NCI-H510A (cell line): ENCODE measurements at places on chromosomes 5 and 9.

GRCh38 chr5:38573521-38573920 is 17.1 kb upstream of the LIFR start:
- DNase-seq, result no peak

DNA sequence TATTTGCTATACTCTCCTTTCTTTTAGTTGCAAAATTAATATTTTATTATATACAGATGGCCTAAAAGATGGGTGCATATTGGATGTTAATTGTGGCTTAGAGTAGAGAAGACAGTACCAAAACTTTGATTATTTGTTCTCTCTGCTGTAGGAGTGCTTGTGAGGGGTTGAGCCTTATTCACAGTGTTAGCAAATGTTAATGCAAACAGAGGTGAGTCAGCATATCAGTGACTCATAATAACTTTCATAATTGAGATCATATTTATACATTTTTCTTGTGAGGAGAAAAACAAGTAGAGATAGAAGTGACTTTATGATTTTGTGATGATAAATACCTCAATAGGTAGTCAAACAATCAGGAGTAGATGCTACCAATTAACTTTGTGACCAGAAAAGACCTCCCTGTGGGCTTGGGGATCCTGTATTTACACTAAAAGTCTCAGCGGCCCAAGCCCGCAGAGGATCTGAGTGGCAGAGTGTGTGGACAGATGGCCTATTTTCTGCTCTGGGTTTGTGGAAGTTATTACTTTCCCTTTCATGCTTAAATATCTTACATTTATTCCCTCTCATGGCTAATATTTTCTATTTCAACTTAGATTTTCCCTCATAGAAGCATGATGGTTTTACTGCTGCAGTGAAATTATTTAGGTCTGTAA is 226.5 kb downstream of the TAF11L14 start:
- no peak for DNase-seq

GRCh38 chr5:178221282-178221681 is 11.3 kb downstream of the PHYKPL start:
- DNase-seq, result no peak

- DNase-seq, result no peak
Observed at GRCh38 chr5:53343187-53343586, 137.2 kb upstream of the FST start.

DNA sequence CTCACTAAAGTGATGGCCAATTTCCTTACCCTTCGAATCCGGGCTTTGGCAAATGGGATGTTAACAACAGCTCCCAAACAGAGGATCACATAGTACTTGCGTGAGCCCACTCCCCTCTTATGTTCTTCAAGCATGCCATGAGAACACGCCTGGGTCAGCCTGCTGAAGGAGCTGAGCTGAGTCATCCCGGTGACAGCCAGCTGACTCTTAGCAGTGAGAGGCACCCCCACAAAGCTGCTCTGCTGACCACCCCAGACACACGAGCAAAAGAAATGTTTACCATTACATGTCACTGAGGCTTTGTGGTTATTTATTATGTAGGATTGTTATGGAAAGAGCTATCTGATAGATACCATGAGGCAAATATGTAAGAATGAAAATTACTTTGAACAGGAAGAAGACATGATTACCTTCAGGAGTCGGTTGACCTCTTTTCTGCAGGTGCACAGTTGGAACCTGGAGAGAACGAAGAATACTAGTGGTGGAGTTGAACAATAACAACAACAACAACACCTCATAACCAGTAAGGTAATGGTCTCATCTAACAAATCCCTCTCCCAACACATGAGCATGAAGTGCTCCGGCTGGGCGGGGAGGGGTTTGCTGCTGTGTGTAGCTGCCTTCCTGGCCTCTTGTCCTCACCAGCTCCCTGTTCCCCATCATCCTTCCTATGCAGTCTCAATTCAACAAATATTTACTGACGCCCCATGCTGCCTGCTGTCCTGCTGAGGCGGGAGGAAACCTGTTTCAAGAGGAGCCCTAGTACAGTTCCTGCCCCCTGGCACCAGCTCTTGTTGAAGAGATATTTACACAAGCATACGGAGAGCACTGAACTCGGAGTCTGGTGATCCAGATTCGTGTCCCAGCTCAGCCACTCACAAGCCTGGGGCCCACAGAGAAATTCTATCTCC is 69.4 kb upstream of the LHFPL2 start:
- peak; percentile 33 for DNase-seq

- DNase-seq, result no peak
Observed at GRCh38 chr5:172853355-172853975, 19.4 kb downstream of the ERGIC1 start.

DNA sequence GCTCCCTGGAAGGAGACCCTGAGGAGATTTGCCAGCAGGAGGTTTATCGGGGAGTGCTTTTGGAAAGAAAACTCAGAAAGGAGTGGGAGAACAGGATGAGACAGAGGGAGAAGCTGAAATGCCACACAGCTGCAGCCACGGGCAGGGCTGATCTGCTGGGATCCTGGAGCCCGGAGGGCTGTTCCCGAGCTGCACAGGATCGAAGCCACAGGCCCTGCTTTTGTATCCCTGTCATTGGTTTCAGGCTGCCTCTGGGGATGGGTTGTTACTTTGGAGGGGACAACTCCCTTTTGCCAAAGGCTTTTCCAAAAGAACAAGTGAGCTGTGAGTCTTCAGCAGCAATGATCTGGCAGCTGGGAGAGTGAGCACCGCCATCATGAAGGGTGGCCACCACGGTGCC is 152.5 kb upstream of the PTCH1 start:
- no peak for DNase-seq

DNA sequence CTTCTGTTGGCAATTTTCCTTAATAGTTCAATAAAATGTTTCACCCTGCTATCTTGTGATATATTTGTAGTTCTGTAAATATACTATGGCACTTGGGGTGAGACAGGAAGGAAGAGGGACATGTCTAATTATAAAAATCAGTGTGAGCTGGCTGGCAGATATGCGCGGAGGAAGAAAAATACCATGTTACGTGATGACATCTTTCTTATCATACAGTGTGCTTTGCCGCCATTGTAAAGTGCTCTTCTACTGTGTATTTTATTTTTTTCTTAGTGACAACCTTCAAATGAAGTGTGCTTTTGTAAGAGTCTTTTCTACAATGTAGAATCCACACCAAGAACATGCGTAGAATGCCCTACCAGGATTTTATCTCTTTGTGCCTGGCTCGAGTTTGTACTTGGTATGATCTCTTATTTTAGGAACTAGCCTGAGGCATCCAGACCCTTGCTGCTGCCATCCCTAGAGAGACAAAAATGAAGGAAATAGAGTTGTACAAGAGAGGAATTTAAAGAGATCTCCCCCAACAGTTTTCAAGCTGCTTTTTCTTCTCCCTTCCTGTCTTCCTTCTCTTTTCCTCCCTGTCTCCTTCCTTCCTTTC is 46.7 kb upstream of the RIOK2 start:
- DNase-seq, result no peak

GRCh38 chr9:113541019-113541900 is 77.7 kb downstream of the RGS3 start:
- DNase-seq, result peak; percentile 30

- no peak for DNase-seq
Observed at GRCh38 chr5:5979377-5979760, 399.0 kb downstream of the MED10 start.

GRCh38 chr9:114989600-114990410 is 59.4 kb upstream of the TNFSF8 start:
- no peak for DNase-seq

GRCh38 chr5:128632264-128632663 is 94.2 kb upstream of the FBN2 start:
- no peak for DNase-seq

DNA sequence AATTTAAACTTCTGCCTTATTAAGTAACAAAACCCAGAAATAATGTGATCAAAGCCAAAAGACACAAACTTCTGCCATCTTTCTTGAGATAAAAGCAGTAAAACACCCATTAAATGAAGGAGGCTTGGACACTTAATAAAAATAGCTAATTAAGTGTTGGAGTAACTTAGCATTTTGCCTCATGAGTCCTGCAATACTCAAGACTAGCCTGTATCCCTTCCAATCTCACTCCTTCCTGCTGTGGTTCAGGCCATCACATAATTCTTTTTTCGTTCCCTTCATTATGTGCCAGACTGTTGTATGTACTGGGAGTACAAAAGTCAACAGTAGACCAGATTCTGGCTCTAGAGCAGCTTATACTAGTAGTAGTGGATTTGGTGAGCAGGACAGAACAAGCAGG is 250.2 kb downstream of the NFIB start:
- no peak for DNase-seq
